Lung microvascular endothelial cell (primary cell): ENCODE measurements at places on chromosomes 1 and 21.
A peak's percentile ranks its signal among the peaks of the same experiment; 100 is the strongest.

DNA sequence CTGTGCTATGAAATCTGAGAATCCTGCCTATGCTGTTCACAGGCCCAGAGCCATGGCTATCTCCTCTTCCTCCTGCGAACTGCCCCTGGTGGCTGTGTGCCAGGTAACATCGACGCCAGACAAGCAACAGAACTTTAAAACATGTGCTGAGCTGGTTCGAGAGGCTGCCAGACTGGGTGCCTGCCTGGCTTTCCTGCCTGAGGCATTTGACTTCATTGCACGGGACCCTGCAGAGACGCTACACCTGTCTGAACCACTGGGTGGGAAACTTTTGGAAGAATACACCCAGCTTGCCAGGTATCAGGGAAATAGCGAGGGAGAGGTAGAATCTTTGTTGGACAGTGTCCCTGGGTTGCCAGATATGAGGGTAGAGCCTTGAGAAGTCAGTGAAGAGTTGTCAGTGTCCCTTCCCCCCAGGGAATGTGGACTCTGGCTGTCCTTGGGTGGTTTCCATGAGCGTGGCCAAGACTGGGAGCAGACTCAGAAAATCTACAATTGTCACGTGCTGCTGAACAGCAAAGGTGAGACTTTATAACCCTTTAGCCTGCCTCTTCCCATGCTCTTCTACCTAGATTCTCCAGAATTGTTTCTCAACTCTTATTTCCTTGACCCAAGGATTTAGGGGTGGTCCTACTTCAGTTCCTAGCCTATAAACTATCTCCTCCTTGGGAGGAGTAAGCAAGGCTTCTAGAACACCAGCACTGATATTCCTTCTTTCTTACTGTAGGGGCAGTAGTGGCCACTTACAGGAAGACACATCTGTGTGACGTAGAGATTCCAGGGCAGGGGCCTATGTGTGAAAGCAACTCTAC is 1.4 kb downstream of the NIT1 start:
- DNase-seq, result peak; percentile 47

DNA sequence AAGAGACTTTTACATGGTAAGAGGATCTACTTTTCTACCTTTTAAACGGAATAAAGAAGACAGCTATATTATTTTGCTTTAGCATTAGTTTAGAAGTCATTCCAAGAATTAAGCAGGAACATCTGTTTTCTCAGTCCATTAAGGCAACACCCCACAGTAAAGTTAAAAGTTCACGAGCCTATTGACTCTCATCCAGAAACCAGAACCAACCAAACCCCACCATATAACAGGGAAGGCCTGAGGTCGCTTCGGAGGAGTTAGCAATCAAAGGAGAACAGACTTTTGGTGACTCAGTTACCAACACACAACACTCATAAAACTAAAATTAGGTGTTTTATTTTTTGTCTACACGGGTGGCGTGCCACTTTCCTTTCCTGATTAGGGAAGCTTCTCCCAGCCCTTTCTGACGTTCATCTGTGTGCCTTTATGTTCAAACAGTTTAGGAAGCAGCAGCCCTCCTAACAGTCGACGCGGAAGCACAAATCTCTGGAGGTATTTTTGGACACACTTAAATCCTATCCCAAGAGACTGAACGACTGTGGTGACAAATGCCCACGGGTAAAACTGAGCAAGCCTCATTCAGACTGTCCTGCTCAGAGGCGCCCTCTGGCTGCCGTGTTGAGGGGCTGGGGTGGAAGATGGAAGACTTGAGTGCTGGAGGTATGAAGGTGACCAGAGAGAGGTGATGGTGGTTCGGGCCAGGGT is 8.6 kb upstream of the PLA2G2C start:
- peak; percentile 76 for DNase-seq

- DNase-seq, result no peak
These were observed 25.9 kb downstream of the RUNX3 start for GRCh38 chr1:24903955-24904730.

DNA sequence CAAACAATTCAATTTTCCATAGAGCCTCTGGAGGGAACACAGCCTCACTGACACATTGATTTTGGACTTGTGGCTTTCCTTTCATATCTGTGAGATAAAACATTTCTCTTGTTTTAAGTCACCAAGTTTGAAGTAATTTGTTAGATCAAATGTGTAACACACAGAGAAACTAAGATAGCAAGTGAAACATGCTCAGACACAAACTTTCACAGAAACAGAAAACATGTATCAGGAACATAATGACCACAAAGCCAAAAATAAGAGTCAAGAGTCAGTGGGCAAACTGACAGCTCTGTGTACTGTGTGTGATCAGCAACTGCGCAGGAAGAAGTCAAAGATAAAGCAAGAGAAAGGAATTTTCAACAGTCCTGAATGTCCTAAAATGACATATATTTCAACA is 1237.5 kb downstream of the AMY1C start:
- no peak for DNase-seq
